ENCODE measurements at places on chromosomes 16 and 17. TPM values are rescaled to one million over a fixed set of nuclear protein-coding genes. Genes with fewer than 3 reads are reported as not detected.

GRCh38 chr17:72177738-72178137 is 56.9 kb downstream of the SOX9 start:
- DNase-seq = no peak

MYOCD gene
- 82.1 TPM for total RNA-seq

DNA sequence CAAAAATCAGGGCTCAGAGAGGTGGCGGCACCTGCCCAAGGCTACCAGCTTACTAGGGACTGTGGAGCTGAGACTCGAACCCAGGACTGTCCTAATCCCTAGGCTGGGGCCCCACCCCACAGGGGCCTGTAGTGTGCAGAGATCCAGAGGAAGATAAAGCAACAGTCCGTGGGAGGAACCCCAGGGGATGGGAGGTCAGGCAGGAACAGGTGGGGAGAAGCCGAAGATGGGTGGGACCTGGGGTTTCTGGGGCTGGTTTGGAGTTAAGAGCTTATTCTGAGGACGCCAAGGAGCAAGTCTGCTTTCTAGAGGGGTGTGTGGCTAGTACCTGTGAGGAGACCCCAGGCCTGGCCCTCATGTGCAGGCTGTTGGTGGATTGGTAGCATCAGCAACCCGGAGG is 14.9 kb downstream of the C16orf74 start:
- DNase-seq = no peak

DNA sequence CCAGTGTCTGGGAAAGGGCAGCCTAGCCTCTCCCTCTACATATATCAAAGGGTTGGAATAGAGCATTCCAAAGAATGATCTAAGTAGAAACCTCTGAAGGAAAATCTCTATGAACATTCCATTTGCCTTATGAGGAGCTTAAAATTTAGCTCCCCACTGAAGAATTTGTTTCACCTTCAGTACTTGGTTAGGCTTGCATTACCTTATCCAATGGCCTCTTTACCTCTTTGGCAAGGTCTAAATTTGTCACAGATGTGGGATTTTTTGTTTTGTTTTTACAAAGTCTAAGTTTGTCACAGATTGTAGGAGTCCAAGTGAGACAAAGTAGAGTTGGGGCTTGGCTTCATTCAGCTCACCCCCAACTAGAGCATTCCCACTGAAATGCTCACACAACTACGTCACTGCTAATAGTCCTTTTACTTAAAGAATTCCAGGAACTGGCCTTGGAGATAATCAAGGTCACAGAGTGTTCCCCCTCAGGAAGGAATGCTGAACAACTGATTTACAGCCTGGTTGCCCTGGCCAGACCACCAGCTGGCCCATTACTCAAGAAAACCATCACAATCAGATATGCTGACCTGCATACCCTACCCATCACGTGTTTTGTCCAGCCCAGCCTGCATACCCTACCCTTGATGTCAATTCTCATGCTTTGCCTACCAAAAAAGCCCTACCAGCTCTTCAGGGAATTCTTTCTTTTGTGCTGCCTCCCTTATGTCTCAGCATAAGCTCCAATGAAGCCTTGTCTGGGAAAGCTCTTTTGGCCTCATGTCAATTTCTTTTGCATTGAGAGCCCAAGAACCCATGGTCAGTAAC is 26.5 kb upstream of the PPM1D start:
- no peak for DNase-seq

DNA sequence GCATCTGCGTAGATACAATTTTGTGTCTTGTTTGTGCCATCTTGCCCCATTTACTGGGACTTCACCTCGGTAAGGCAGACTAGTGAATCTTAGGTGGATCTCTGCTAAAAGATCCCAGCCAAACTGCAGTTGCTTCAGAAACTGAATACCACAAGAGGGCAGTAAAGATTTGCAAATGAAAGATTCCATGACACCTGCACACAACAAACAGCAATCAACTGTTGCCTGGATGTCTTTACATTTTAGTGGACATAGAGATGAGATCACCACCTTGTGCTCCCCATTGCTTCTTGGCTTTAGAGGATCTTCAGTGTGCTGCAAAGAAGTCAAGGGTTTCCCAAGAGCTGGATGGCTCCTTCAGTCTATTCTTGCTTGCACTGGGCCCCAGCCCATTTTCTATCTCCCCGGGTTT is 119.2 kb upstream of the CACNG5 start:
- no peak for DNase-seq

PABPN1L gene
- total RNA-seq = not detected

- peak; percentile 26 for DNase-seq
Observed at GRCh38 chr16:49338611-49339265, 34.9 kb upstream of the C16orf78 start.

- no peak for DNase-seq
Observed at GRCh38 chr17:36610474-36610873, 9.1 kb downstream of the MRM1 start.

GRCh38 chr16:18959031-18959505 is 24.7 kb upstream of the TMC7 start:
- no peak for DNase-seq

DNA sequence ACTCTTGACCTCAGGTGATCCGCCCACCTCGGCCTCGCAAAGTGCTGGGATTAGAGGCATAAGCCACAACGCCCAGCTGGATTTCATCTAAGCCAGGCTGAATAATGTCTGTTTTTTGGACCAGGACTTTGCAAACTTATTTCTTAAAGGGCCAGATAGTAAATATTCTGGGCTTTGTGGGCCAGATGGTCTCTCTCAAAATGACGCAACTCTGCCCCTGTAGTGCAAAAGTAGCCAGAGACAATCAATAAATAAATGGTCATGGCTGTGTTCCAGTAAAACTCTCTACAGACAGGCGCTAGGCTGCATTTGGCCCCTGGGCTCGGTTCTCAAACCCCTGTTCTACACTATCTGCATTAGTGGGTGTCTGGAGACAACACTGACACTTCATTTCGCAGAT is 121.9 kb upstream of the CDH13 start:
- DNase-seq = no peak

C17orf78 gene
- total RNA-seq = not detected

HSF5 gene
- total RNA-seq = not detected

- DNase-seq = no peak
Observed at GRCh38 chr17:63173903-63174302, 207.9 kb downstream of the TANC2 start.

- no peak for DNase-seq
Observed at GRCh38 chr16:56783344-56783743, 53.4 kb downstream of the NUP93 start.

DNA sequence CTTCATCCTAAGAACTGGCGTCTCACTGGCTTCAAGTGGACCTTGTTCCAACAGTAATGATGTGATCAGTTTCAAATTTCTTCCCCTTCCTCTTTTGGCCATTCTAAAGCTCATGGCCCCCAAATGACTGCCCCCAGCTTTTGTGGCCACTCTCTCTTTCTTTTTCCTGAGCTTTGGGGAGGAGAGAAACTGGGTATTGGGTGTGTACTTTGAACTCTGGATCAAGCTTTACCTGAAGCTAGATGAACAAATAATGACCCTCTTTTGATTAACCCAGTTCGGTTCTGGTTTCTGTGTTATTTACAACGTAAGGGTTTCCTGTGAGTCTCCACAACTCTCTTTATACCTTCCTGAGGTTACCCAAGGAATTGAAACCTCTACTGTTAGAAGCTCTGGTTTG is 132.7 kb downstream of the FTO start:
- DNase-seq = no peak

PRR35 gene
- total RNA-seq = not detected

DNA sequence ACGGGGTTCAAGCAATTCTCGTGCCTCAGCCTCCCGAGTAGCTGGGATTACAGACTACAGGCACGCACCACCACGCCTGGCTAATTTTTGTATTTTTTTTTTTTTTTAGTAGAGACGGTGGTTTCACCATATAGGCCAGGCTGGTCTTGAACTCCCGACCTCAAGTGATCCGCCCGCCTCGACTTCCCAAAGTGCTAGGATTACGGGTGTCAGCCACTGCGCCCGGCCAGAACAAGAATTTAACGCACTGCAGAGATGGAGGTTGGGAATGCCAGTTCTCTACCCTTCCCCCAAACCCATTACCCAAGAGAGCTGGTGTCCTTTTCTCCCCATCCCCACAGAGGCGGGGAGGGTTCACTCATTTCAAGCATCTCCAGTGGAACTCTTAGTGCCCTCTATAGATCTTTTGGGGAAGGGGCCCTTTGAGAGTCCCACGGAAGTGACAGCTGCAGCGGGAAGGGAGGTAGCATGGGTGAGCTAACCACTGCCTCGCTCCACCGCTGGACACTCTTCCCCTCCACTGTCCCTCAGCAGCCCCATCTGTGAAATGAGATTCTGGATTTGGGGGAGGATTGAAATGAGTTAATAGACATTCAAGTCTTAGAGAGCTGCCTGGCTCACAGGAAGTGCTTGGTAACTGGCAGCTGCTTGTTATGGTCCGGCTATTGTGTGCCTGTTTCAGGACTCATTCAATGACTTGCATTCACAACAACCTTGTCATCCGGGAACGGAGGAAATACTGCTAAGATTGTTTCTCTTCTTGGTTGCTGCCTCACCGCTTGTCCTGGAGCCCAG is 3.5 kb upstream of the UBALD2 start:
- no peak for DNase-seq

GRCh38 chr17:67636312-67636711 is 81.4 kb upstream of the NOL11 start:
- DNase-seq = no peak

ROGDI gene
- total RNA-seq = 69.9 TPM

ALOX12B gene
- total RNA-seq = not detected

GRCh38 chr17:32492648-32493289 is 6.0 kb downstream of the CDK5R1 start:
- DNase-seq = no peak

- no peak for DNase-seq
Observed at GRCh38 chr17:60169921-60170817, 20.4 kb downstream of the CA4 start.

ZNF469 gene
- 1.5 TPM for total RNA-seq

- DNase-seq = no peak
Observed at GRCh38 chr16:11175106-11175786, 80.8 kb downstream of the SOCS1 start.

DNA sequence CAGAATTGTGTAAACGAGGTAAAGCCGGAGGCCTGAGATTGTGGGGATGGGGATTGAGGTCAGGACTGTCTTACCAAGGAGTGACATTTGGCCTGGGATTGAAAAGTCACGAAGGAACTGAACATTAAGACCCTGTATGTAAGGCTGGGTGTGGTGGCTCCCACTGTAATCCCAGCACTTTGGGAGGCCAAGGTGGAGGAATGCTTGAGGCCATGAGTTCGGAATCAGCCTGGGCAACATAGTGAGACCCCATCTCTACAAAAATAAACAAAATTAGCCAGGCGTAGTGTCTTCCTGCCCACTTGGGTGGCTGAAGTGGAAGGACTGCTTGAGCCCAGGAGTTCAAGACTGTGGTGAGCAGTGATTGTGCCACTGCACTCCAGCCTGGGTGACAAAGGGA is 75.5 kb downstream of the JPH3 start:
- DNase-seq = no peak

DNA sequence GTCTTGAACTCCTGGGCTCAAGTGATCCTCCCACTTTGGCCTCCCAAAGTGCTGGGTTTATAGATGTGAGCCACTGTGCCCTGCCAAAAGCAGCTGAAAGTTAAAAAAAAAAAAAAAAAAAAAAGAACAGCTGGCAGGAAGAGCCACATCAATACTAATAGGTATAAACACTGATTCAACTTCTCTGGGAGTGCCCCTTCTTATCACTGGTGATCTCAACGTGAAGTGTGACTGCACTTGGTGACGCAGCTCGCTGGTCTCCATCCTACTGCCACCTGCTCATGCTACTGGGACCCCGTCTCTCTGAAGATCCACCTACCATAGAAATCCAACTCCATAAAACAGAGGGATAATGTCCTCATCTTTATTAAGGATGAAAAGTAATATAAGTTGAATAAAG is 40.8 kb downstream of the RNF157 start:
- no peak for DNase-seq

- DNase-seq = no peak
Observed at GRCh38 chr17:2202302-2202995, 101.1 kb downstream of the SMG6 start.

DNA sequence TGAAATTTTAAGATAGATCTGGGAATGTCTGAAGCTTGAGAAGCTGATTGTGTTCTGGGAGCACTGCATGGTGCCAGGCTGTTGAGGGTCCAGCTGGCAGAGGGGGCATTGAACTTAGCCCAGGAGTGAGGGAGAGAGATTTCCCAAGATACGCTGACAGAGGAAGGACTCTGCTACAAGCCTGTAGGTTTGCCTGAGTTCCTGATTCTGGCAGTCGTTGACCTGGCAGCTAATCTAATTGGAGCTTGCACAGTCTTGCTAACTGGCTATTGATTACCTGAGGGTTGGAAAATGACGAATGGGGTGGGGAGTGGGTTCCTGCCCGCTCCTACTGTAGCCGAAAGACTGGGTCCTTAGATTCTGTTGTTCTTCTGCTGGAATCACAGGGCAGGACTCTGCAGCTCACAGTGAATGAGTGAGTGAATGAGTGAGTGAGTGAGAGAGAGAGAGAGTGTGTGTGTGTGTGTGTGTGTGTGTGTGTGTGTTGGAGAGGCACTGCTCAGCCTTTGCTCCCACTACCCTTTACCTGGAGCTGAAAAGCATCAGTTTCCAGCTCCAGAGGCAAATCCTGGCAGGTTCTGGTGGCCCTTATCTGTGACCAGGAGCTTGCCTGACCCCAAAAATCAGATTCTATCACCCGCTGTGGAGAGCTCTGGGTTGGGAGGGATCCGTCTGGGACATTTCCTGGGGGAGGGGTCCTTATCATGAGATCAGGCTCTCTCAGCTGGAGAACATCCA is 16.7 kb downstream of the CTRL start:
- no peak for DNase-seq

GRCh38 chr17:62745806-62746205 is 62.3 kb downstream of the MARCHF10 start:
- DNase-seq = no peak

SLFN13 gene
- total RNA-seq = 4.8 TPM

DNA sequence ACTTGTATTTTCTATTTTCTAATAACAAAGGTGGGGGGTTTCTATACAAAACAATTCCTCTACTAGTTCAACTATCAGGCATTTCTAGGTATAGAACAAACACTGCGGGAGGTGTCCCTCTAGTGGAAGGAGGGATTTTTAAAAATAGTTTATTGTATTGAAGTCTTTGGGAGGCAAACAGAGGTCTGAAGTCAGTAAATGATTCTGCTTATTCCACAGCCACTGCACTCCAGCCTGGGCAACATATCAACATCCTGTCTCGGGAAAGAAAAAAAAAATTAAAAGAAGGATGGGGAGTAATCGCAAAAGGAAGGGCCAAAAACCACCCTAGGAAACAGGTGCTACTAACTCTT is 648 bp upstream of the ERCC4 start:
- no peak for DNase-seq

DNA sequence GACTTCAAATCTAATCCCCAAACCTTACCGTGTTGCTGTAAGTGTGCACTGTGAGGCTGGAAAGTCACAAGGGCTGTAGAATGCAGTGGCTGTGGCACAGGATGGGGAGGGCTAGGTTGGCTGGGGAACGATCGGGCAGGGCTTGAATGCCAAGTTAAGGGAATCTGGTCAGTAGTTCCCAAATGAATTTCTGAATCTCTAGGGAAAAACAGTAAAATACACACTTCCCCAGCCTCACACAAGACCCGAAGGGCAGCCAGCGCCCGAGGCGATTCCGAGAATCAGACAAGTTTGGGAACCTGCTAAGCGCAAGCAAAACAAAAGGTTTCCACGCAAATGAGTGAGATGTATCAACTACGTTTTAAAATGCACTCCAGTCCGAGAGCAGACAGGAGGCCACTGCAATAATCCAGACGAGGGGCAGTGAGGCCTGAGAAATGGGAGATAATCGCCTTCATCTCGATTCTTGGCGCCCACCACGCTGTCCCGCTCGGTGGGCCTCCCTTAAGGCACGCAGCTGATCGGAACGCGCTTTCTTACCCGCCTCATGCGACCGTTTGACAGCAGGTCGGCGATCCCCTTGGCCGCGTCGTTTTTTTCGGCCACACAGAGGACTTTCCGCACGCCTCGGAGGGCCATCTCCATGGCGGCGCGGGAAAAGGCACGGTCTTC is 599 bp downstream of the TOP3A start:
- DNase-seq = no peak
